ENCODE measurements at places on chromosomes 2 and 18.
A peak's percentile ranks its signal among the peaks of the same experiment; 100 is the strongest.

GRCh38 chr18:55585065-55585919, 2.7 kb downstream of the TCF4 start:
- H3K27ac ChIP-seq: peak overlapping the region; percentile 10
- no peaks in the 10 kb centered on the region for H3K4me1 ChIP-seq
- H3K4me3 ChIP-seq: no peak overlapping the region
- H3K27me3 ChIP-seq: no peaks in the 10 kb centered on the region
- no peaks in the 10 kb centered on the region for H3K36me3 ChIP-seq
- DNase-seq: no peak

GRCh38 chr18:59566533-59566971, 130.7 kb downstream of the CCBE1 start:
- H3K4me3 ChIP-seq: no peak overlapping the region
- H3K36me3 ChIP-seq: no peaks in the 10 kb centered on the region
- DNase-seq: no peak
- no peaks in the 10 kb centered on the region for H3K27me3 ChIP-seq
- H3K4me1 ChIP-seq: no peaks in the 10 kb centered on the region
- no peak overlapping the region for H3K27ac ChIP-seq

DNA sequence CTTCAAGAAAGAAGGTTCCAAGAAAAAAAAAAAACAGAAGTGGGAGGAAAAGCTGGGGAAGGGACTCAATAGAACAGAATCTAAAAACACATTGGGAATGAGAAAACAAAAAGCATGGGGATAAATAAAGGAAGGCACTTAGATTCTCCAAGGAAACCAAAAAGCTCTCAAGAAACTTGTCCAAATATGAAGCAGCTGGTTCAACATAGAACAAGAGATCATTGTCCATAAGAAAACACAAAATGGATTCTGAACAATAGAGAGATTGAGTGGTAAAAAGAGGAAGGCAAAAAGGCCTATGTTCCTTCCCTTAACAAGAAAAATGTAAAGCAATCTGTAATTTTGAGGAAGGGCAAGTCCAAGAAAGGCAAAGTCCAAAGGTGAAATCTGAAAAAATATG, 32.9 kb upstream of the ALK start:
- no peak for DNase-seq
- no peaks in the 10 kb centered on the region for H3K27me3 ChIP-seq
- H3K4me3 ChIP-seq: no peak overlapping the region
- H3K27ac ChIP-seq: no peak overlapping the region

DNA sequence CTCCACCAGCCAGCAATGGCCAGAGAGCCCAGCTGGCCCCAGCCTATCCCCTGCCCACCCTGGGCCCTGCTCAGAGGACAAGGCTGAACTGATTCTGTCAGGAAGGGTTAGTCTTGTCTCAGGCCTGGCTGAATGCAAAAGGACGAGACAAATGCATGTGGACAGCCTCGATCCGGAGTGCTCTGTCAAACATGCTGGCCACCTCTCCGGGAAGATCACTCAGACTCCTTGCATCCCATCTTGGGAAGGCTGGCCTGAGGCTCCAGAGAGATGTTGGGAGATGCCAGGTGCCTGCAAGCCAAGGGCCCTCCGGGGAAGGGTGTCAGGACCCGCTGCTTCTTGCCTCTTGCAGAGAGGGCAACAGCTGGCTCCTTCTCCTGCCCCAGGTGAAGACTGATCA, 20.2 kb upstream of the C1QL2 start:
- no peak overlapping the region for H3K4me3 ChIP-seq

DNA sequence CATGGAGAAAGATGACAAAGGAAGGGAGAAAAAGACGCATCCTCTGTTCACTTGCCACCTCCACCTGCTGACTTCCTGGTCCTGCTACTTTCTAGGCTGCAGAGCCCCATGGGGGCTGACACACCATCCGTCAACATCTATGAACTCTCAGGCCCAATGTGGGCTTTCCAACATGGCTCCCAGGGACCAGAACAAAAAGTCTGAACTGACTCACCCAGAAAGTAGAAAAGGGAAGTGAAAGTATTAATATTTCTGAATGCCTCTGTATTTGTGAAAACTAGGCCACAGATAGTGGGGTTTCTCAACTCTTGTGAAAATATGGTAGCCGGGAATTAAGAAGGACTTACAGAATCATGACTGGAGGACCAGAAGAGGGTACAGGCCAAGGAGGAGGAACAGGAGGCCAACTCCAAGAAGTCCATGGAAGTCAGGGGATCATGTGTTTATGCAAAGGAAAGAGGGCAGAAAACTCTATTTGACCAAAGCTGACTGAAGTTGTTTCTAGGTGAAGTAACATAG, 123.1 kb upstream of the CAB39 start:
- no peak for DNase-seq
- H3K4me1 ChIP-seq: no peaks in the 10 kb centered on the region
- H3K4me3 ChIP-seq: no peak overlapping the region
- no peaks in the 10 kb centered on the region for H3K36me3 ChIP-seq

DNA sequence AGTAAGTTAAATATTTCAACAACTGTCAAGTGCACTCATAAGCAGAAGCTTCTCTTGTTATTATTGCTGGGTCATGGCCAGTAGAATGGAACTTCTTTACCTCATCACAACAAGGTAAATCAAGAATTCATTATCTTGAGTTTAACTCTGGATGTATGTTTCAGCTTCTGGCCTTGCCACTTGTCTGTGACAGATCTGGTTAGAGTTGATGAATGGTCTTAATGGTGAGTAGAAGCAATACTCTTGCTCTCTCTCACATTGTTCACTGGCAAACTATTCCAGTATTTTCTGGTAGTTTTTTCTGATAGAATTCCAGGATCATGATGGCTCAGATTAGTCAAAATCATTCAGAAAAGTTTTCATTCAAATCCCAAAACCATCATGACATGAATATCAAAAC, 51.3 kb upstream of the NR4A2 start:
- no peak for DNase-seq
- no peaks in the 10 kb centered on the region for H3K36me3 ChIP-seq
- H3K4me3 ChIP-seq: no peak overlapping the region
- no peaks in the 10 kb centered on the region for H3K4me1 ChIP-seq
- H3K27ac ChIP-seq: no peak overlapping the region

- no peak for DNase-seq
- H3K4me3 ChIP-seq: no peak overlapping the region
- no peak overlapping the region for H3K27ac ChIP-seq
- no peaks in the 10 kb centered on the region for H3K36me3 ChIP-seq
- no peaks in the 10 kb centered on the region for H3K27me3 ChIP-seq
Measured at GRCh38 chr2:62806231-62806630, 100.7 kb downstream of the EHBP1 start.
